Vagina (tissue), 2 donors: ENCODE measurements at places on chromosomes 1 and 21.

DNA sequence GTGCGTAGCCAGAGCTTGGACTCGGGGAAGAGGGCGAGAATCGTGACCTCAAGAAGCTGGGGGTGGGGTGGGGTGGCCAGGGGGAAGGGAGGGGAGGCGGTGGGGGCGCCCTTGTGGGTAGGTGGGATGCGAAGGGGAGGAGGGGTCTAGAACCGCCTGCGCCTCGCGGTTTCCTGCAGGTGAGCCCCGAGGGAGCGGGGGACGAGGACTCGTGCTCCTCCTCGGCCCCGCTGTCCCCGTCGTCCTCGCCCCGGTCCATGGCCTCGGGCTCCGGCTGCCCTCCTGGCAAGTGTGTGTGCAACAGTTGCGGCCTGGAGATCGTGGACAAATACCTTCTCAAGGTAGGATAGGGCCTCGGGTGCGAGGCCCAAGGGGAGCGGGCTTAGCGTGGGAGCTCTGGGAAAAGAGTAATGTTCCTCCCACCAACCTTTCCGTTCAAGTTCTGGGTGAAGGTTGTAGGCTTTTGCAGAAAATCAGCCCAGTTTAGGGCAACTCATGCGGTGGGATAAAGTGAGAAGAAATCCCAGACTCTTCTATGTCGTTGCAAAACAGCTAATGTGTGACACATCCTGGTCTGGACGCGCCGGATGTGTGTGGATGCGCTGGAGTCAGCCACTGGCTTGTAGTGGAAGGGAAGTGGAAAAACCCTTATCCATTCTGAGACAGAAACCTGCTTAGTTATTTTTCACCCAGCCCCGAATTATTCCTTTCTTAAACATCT is 2.9 kb downstream of the LHX8 start:
- no peak for DNase-seq

- DNase-seq: no peak
Observed at GRCh38 chr1:107941531-107941930, 23.4 kb downstream of the VAV3 start.

GRCh38 chr1:101240041-101240430 is 3.2 kb downstream of the S1PR1 start:
- no peak for DNase-seq

GRCh38 chr1:205565799-205566198 is 61.3 kb downstream of the CDK18 start:
- peak; percentile 4 for DNase-seq

DNA sequence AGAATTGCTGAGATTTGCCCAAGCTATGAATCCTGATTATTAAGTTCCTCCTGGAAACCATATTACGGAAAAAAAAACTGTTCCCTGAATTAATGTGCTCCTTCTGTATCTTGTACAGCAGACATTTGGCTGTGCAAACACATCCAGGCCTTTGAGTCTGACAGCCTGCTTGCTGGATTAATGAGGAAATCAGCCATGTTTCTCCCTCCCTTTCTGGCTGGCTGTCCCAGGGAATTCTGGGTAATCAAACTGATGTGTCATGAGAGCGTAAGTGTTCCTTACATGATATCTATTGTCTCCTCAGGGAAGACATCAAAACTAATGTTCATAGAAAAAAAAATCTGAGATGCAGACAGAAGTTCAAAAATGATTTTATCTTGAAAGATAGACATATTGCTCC is 18.8 kb downstream of the PGBD5 start:
- DNase-seq: no peak
